A549 treated with RU486 at 1 μM for 4 hours (cell line): ENCODE measurements at places on chromosomes 12 and 14. TPM values are rescaled to one million over a fixed set of nuclear protein-coding genes. Genes with fewer than 3 reads are reported as not detected.

The FAM161B gene
- 1.6 to 2.0 TPM (median 1.9 TPM) in 5 replicates for total RNA-seq

The FOXG1 gene
- 0.05 to 0.17 TPM (median 0.13 TPM) in 5 replicates for total RNA-seq

The EPYC gene
- not detected in 5 replicates for total RNA-seq

The LTBP2 gene
- 8.0 to 14.0 TPM (median 10.1 TPM) in 5 replicates for total RNA-seq

The CATSPERB gene
- total RNA-seq: not detected in 5 replicates

The OR4E2 gene
- total RNA-seq: not detected in 5 replicates

The NR4A1 gene
- 28.1 to 48.1 TPM (median 36.7 TPM) in 5 replicates for total RNA-seq

The SLCO1B1 gene
- total RNA-seq: 0.22 to 0.70 TPM (median 0.42 TPM) in 5 replicates

The SYT10 gene
- not detected in 5 replicates for total RNA-seq

The IFT43 gene
- 36.8 to 44.8 TPM (median 40.2 TPM) in 5 replicates for total RNA-seq

The TAS2R10 gene
- 0.19 TPM in 1 of 5 replicates, not detected in the others for total RNA-seq

The PLBD2 gene
- 25.9 to 36.6 TPM (median 33.4 TPM) in 5 replicates for total RNA-seq

The GALNT9 gene
- total RNA-seq: 3.2 to 7.4 TPM (median 6.5 TPM) in 5 replicates

The OR6J1 gene
- total RNA-seq: not detected in 5 replicates

The GRIP1 gene
- 3.0 to 7.8 TPM (median 4.3 TPM) in 5 replicates for total RNA-seq

The MRPL52 gene
- 149 to 241 TPM (median 211 TPM) in 5 replicates for total RNA-seq

The ZNF384 gene
- total RNA-seq: 52.6 to 62.9 TPM (median 62.6 TPM) in 5 replicates

The WDHD1 gene
- 7.7 to 13.5 TPM (median 12.8 TPM) in 5 replicates for total RNA-seq

The SMIM41 gene
- total RNA-seq: not detected in 5 replicates

The SNW1 gene
- 68.2 to 88.7 TPM (median 73.4 TPM) in 5 replicates for total RNA-seq

The ABCD2 gene
- not detected in 5 replicates for total RNA-seq

The KLRC2 gene
- 0.87 to 2.1 TPM (median 1.4 TPM) in 5 replicates for total RNA-seq

The C12orf54 gene
- total RNA-seq: not detected in 5 replicates

The GALNT16 gene
- 2.2 to 4.3 TPM (median 3.8 TPM) in 5 replicates for total RNA-seq

The NKX2-8 gene
- 1.5 to 4.3 TPM (median 3.5 TPM) in 5 replicates for total RNA-seq

The ALDH1L2 gene
- total RNA-seq: 1.9 to 3.7 TPM (median 3.1 TPM) in 5 replicates

The MMAB gene
- 23.1 to 30.9 TPM (median 28.3 TPM) in 5 replicates for total RNA-seq

The FOXM1 gene
- total RNA-seq: 85.7 to 103 TPM (median 90.5 TPM) in 5 replicates

The KCNH3 gene
- 2.1 to 3.3 TPM (median 2.8 TPM) in 5 replicates for total RNA-seq

The NTS gene
- 35.3 to 94.8 TPM (median 77.0 TPM) in 5 replicates for total RNA-seq

The DENR gene
- 54.7 to 67.4 TPM (median 59.6 TPM) in 5 replicates for total RNA-seq

The PSMC1 gene
- 222 to 393 TPM (median 257 TPM) in 5 replicates for total RNA-seq

The ISCA2 gene
- total RNA-seq: 34.7 to 47.7 TPM (median 39.5 TPM) in 5 replicates

The SERPINA1 gene
- 0.45 to 3.1 TPM (median 0.61 TPM) in 5 replicates for total RNA-seq

The KRT71 gene
- not detected in 5 replicates for total RNA-seq

The DLGAP5 gene
- total RNA-seq: 19.2 to 42.0 TPM (median 33.7 TPM) in 5 replicates

The OTOGL gene
- 0.02 TPM in 1 of 5 replicates, not detected in the others for total RNA-seq

The LPAR5 gene
- total RNA-seq: 0.30 to 0.91 TPM (median 0.50 TPM) in 5 replicates

The PIWIL1 gene
- total RNA-seq: not detected in 5 replicates

The VDR gene
- total RNA-seq: 2.8 to 3.6 TPM (median 3.0 TPM) in 5 replicates

The STRAP gene
- total RNA-seq: 146 to 210 TPM (median 197 TPM) in 5 replicates

The IL31 gene
- not detected in 5 replicates for total RNA-seq

The GPR84 gene
- not detected in 5 replicates for total RNA-seq

The GMFB gene
- 31.1 to 86.1 TPM (median 41.6 TPM) in 5 replicates for total RNA-seq

The MOK gene
- 23.5 to 26.1 TPM (median 24.2 TPM) in 5 replicates for total RNA-seq

The PLEKHG7 gene
- 0.10 TPM in 1 of 5 replicates, not detected in the others for total RNA-seq

The ATXN3 gene
- 20.1 to 40.5 TPM (median 24.6 TPM) in 5 replicates for total RNA-seq

The FGF6 gene
- total RNA-seq: not detected in 5 replicates

The CLEC2B gene
- 1.4 to 2.0 TPM (median 1.7 TPM) in 5 replicates for total RNA-seq

The PKP2 gene
- total RNA-seq: 1.8 to 3.2 TPM (median 2.4 TPM) in 5 replicates

The TARBP2 gene
- total RNA-seq: 45.4 to 59.2 TPM (median 53.8 TPM) in 5 replicates

The CLEC6A gene
- total RNA-seq: not detected in 5 replicates

The DACT1 gene
- 0.39 to 0.77 TPM (median 0.51 TPM) in 5 replicates for total RNA-seq

The LGR5 gene
- total RNA-seq: not detected in 5 replicates

The MYH6 gene
- not detected in 5 replicates for total RNA-seq

The PPP1R36 gene
- 0.22 to 0.61 TPM (median 0.24 TPM) in 5 replicates for total RNA-seq

The MED13L gene
- 15.4 to 26.9 TPM (median 24.3 TPM) in 5 replicates for total RNA-seq

The NT5DC3 gene
- 6.6 to 9.3 TPM (median 7.8 TPM) in 5 replicates for total RNA-seq
